Stimulated activated CD8-positive, alpha-beta memory T cell treated with anti-CD3 and anti-CD28 coated beads, Interleukin-7, amount 100 ng/mL, for 4 hours (primary cell): ENCODE measurements at places on chromosomes 3 and 15.

- no peak for DNase-seq
Measured at GRCh38 chr3:156554515-156554841, 439 bp downstream of the SSR3 start.

GRCh38 chr3:30696403-30696819, 90.0 kb downstream of the TGFBR2 start:
- DNase-seq: no peak

- DNase-seq: no peak
Measured at GRCh38 chr3:46699676-46700523, 1.3 kb upstream of the TMIE start.

- DNase-seq: no peak
Measured at GRCh38 chr15:52652984-52653383, 26.2 kb downstream of the ATOSA start.

GRCh38 chr15:78249131-78249530, 14.8 kb upstream of the ACSBG1 start:
- no peak for DNase-seq
